ENCODE measurements at places on chromosomes 3 and 15. TPM values are rescaled to one million over a fixed set of nuclear protein-coding genes. Genes with fewer than 3 reads are reported as not detected.

DNA sequence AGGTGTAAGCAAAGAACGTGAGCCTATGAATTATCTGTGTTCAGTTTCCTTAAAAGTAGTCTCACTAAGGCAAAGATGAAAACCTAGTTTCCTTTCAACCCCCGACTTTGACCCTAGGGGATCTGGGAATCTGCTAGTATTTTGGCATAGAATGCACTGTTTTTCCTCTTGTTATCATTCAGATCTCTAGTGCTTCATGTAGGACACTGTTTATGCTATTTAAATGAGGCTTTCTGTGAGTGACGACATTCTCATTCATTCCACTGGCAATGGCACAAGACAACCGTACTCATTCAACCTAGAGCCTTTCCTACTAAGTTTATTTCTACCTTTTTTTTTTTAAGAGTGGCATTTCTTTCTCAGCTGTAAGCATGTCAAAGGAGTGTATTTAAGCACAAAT, 67.0 kb downstream of the CHAC1 start:
- no peak for DNase-seq

- DNase-seq, result no peak
These were observed 64.7 kb upstream of the ACAD9 start for GRCh38 chr3:128814519-128815317.

GRCh38 chr3:115930168-115930567, 306.9 kb downstream of the GAP43 start:
- DNase-seq, result no peak

- DNase-seq, result no peak
These were observed 949.0 kb downstream of the EPHA3 start for GRCh38 chr3:90056281-90057032.

GRCh38 chr15:64310036-64310435, 45.9 kb downstream of the CSNK1G1 start:
- no peak for DNase-seq

The FBXW12 gene
- 0.37 TPM for total RNA-seq

- no peak for DNase-seq
These were observed 48.7 kb downstream of the ZPLD1 start for GRCh38 chr3:102483556-102483955.

DNA sequence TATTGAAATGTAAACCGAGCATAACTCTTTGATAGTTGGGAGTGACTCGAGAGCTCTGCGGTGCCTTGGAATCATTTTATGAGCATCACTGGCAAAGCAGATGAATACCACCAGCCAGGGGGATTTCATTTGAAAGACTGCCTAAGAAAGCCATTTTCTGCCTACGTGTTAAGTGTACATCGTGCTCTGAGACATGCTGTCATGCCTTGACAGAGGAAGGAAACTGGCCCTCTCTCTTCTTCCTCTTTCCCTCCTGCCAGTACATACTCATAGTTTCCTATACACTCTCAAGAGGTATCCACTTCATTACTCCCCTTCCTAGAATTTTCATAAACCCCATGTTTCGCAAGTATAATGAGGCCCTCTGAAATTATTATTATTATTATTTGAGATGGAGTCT, 8.8 kb downstream of the BCL2A1 start:
- no peak for DNase-seq

The SERPINI2 gene
- total RNA-seq, result not detected

GRCh38 chr3:160758929-160759577, 3.0 kb downstream of the PPM1L start:
- DNase-seq, result no peak

The GHSR gene
- total RNA-seq, result not detected

GRCh38 chr3:55180161-55180560, 252.3 kb upstream of the LRTM1 start:
- DNase-seq, result no peak

The GABRR3 gene
- not detected for total RNA-seq

DNA sequence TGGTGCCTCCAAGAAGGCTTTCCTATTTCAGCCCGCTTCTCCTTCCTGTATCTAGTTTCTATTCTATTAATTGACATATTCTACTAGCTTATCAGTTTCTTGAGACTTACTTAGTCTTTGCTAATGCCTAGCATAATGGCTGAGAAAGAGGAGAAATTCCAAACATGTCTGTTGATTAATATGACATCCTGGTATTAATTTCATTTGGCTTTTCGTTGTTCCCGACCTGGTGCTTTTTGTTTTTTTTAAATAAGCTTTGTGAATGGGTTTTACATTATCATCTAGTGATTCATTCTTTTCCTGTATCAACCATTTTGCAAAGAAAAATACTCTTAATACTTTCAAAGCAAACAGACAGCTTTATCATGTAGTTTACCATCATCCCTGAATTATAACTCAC, 13.1 kb downstream of the WDR53 start:
- DNase-seq, result no peak

The CX3CR1 gene
- 7.6 TPM for total RNA-seq

GRCh38 chr3:134867277-134867676, 72.2 kb downstream of the EPHB1 start:
- no peak for DNase-seq

DNA sequence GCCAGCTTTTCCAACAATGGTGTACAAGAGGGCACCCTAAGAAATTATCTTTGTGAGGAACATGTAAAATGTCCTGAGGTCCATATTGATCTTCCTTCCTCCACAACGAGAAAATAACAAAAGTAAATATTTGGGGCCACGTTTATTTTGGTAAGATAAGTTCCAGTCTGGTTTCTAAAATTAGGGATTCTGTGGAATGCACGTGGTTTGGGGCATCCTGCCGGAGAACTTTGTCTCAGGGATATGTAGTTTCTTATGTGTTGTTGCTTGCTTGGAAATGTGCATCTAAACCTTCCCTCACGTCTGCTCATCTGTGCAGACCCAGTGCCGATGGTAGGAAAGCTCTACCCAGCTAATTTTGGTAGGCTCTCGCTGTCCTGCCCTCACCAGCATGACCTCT, 62.8 kb downstream of the CTDSPL start:
- DNase-seq, result no peak

DNA sequence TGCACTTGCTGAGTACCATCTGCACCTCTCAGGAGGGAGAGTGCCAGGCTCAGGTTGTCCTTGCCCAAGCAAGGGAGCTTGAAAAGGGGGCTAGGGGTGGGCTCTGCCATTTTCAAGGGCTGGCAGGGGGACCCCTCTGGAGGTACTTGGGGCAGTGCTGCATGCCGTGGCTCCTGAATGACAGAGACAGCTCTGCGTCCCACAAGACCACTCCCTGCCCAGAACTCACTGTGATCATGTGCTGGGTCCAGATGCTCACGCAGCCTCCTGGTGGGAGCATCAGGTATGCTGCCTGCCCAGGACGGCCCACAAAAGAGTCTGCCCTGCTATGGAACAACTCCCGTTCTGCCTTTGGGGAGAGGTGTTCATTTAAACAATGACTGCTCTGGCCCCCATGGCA, 165.2 kb downstream of the GOLGA6L4 start:
- DNase-seq, result no peak

Data from uterus (tissue), 4 donors.